NT2/D1 (cell line): ENCODE measurements at places on chromosomes 7 and 10.
A peak's percentile ranks its signal among the peaks of the same experiment; 100 is the strongest.

GRCh38 chr7:55177589-55178261 is 158.9 kb downstream of the EGFR start:
- DNase-seq = no peak

- DNase-seq = no peak
Observed at GRCh38 chr10:103470761-103471653, 8.0 kb downstream of the CALHM3 start.

- DNase-seq = no peak
Observed at GRCh38 chr10:24723386-24723787, 300 bp downstream of the ARHGAP21 start.

DNA sequence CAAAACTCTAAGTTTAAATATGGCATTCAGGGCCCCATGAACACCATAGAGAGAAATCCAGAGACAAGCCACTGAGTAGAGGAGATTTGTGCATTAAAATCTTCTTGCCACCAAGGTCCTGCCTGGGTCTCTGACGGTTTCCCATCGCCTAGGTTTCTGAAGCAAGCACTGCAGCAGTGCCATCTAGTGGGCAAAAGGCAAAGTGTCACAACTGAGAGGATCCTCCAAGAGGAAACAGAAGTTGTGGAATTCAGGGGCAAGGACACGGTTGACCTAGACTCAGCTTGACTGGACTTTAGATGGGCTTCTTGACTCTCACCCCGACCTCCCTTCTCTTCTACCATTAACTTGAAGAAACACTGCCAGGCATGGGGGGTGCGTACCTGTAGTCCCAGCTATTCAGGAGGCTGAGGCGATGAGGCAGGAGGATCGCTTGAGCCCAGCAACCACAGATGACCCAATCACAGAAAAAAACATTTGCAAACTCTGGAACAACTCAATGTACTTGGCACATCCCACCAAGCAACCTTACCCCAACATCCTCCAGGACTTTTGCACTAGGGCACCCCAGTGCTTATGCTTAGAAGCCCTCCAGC is 604.1 kb downstream of the GALNT17 start:
- DNase-seq = peak; percentile 90

GRCh38 chr10:74165530-74165901 is 14.5 kb downstream of the ADK start:
- no peak for DNase-seq

- DNase-seq = no peak
Observed at GRCh38 chr7:123798532-123799188, 46.3 kb upstream of the HYAL4 start.

GRCh38 chr7:113176836-113177235 is 58.5 kb upstream of the SMIM30 start:
- DNase-seq = no peak

DNA sequence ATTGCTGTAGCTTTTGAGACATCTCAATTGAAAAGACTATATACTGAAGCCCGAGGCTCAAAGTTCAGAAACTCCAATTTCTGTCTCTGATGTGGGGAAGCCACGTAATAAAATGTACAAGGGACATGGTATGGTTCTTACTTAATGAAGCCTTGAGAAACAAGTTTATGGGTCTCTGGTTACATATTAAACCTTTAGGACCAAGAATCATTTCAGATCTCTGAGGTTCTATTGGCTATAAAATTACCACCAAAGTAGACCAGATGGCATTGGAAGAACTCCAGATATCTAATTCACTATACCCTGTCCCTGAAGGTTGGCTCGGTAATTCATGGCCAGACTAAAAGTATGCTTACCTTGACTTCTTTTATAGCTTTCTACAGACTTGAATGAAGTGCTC is 23.7 kb downstream of the STAMBPL1 start:
- DNase-seq = no peak

GRCh38 chr7:151626422-151627115 is 106.9 kb upstream of the RHEB start:
- no peak for DNase-seq
